Ureter (tissue), 1 donor: ENCODE measurements at places on chromosomes 4 and X. TPM values are rescaled to one million over a fixed set of nuclear protein-coding genes. Genes with fewer than 3 reads are reported as not detected.

TCEAL6 gene
- 1.4 TPM for total RNA-seq

OCIAD2 gene
- 48.6 TPM for total RNA-seq

LGI2 gene
- total RNA-seq, result 1.5 TPM

PLXNA3 gene
- 54.0 TPM for total RNA-seq

DUSP9 gene
- 2.7 TPM for total RNA-seq

DNA sequence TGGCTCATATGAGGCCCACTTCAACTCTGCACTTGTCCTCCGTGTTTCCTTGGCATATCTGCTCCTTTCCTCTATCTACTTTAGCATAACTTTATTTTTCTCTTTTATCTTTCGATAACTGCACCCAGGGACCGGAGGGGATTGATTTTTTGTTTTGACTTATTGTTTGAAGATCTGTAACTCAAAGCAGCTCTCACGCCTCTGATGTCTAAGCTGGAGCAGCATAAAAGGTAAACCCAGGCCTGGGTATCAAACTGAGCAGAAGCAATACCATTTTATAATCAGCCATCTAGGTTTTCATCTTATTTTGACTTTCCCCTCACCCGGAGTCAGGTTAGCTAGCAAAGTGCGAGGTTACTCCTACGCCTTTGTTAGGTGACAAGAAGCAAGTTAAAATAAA lies 28.4 kb downstream of the LEF1 start:
- no peak for DNase-seq

DNA sequence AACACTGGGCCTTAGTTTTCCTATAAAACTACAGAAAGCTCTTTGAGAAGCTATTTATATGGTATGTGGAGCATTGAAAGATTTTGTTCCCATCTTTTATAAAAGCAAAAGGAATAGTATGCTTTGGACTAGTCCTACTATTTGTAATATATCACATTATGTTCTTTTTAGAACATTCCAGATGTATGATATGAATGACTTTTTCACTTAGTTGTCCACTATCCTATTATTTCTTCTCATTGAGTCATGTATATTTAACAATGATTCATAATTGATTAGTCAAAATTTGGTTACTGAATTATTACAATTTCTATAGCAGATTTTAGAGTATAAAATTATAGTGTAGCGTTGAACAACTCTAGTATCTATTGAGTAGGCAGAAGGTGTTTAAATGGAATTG lies 34.2 kb downstream of the RASSF6 start:
- DNase-seq, result no peak

DNA sequence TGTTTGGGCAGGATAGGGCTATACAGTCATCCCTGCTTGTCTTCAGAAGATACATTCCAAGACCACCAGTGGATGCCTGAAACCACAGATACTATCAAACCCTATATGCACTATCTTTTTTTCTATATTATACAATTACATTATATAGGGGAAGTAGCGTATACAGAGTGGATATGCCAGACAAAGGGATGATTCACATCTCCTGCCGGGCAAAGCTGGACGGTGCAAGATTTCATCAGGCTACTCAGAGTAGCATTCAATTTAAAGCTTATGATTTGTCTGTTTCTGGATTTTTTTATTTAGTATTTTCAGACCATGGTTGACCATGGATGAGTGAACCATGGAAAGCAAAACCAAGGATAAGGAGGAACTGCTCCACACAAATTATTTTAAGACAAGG lies 7.0 kb upstream of the AMTN start:
- DNase-seq, result no peak

DNA sequence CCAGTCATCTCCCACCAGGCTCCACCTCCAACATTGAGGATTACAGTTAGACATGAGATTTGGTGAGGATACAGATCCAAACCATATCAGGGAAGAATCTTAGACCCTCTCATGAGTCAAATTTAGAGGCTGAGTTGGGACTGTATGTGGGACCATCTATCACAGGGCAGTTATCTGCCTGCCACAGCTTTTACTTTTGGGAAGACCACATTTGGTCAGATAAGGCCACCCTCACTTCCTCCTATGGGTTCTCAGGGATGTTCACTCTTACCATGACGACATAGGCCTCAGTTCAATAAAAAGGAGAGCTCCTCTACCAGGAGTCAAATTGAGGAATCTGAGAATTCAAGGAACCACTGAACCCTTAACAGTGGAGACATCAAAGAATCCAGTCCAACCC lies 2.1 kb downstream of the MAGEB2 start:
- DNase-seq, result no peak

GRCh38 chrX:111445485-111445884 lies 33.5 kb upstream of the DCX start:
- DNase-seq, result no peak

DNA sequence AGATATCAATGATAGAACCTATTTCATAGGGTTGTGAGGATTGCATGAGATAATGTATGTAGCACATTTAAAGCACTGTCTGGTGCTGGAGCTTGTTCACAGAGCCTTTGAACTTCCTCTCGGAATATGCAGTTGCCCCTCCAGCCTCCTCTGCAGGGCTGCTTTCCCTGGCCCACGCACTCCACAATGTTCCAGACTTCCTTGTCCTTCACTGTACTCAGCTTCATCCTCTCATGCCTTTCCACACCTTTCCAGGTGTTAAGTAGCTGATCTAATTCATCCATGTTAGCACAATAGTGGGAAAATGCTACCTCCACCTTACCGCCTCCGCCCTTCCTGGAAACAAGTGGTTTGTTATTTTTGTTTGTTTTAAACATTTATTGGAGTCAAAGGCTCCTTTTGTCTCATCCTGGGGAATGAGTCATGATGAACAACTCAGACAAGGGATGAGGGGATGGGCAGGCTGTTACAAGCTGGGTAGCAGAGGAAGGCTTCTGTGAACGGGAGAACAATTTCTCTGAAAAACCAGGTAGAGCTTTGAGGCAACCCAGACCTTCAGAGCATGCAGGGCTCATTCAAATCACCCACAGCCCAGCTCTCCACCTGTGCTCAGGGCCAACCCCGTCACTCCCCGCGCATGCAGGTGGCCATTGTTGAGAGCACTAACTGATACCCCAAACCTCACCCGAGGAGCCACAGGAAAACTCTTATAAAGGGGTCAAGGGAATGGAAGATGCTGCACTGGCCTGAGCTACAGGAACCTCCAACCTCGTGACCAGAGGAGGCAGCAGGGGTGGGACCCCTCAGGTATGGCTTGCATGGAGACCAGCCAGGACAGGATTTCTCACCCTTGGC lies 84.9 kb upstream of the TBL1X start:
- no peak for DNase-seq

DNA sequence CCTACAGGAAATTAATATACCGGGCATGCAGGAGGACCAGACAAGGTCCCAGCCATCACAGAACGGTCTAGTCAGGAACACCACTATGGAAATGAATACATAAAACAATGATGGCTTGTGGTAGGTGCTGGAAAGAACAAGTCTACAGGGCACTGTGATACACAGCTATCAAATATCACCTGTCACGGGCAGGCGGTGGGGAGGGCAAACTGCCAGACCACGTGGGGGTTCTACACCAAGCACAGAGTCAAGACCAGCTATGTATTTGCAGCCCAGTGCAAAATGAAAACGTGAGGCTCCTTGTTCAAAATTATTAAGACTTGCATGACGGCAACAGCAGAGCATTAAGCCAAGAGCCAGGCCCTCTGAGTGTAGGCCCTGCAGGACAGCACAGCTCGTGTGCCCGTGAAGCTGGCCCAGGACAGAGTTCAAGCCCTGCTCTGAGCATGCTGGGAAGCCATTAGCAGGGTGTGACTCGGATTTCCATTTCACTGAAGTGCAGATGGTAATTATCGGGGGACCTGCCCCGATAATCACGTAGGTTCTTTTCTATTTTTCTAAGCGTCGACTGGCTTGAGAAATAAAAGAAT lies 83.6 kb downstream of the JAKMIP1 start:
- no peak for DNase-seq

GRCh38 chr4:118279328-118279727 lies 73.5 kb downstream of the PRSS12 start:
- DNase-seq, result no peak

DNA sequence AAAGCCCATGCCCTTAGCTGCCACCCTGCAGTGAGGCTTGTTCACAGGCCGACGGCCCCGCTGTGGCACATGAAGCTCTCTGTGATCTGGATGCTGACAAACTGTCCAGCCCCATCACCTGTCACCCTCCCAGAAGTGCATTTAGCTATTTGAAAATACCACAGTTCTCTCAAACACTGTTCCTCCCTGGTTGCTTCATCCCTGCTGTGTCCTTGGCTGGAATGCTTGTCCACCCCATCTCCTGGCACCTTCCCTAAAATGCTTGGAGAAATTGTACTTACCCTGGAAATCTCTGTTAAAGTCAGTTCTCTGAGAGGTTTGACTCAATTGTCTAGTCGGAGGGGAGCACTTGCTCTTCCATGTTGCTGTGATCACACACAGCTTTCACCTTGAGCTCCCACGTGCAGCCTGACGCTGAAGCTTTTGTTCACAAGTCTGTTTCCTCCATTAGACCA lies 10.1 kb downstream of the SYNPO2 start:
- DNase-seq, result no peak

- no peak for DNase-seq
Observed at GRCh38 chr4:108159845-108160244, 8.9 kb downstream of the LEF1 start.

DNA sequence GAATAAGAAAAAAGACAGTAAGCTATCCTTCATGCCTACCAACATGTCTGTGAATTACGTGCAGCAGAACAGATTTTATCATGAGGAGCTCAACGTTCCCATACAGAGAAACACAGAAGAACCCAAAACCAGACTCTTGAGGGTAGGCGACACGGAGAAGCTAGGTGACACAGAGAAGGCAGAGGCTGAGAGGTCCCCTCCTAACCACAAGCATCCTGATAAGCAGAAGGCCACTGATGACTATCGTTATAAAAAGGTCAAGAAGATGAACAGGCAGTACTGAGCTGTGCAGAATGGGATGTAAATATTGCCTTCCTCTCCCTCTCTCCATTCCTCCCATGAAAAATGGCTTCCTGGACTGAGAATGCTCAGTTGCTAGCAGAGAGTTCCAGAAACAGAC lies 350.2 kb upstream of the BOD1L1 start:
- DNase-seq, result no peak

- DNase-seq, result no peak
Observed at GRCh38 chrX:136828830-136829229, 48.1 kb upstream of the ARHGEF6 start.

DNA sequence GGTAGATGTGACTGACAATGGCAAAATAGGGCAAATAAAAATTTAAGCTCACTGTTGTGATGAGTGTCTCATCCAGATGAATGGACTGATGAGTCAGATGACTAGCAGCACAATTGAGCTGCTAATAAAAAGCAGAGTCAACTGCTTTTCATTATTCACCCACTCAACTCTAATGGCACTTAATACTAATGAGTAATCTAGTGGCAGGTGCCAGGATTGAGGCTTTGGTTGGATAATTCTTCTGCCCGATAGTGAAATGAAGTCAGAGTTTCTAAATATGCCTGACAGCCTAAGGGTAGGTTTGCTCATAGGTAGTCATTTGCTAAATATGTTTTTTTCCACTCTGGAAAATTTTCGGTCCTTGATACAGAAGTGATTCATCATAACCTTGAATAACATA lies 10.4 kb downstream of the OGT start:
- no peak for DNase-seq

GRCh38 chr4:153114771-153115321 lies 89.4 kb upstream of the TRIM2 start:
- no peak for DNase-seq

DNA sequence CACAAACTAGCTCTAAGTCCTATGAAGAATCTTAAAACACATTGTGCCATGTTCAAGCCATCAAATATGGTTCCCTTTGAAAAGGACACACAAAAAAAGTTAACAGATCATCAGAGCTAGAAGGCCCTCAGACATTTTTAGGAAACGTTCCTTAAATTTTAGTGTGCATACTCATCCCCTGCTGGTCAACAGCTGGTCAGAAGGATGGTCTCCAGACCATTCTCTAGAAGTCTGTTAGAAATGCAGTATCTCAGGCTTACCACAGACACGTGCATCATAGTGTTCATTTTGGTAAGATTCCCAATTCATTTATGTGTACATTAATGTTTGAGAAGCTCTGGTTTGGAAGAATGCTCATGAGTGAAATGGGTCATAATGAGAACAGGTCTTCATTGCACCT lies 523.1 kb downstream of the INPP4B start:
- DNase-seq, result no peak
